Cardiac muscle cell (in vitro differentiated cells and primary cell): ENCODE measurements at places on chromosomes 2 and 18. TPM values are rescaled to one million over a fixed set of nuclear protein-coding genes. Genes with fewer than 3 reads are reported as not detected.

DNA sequence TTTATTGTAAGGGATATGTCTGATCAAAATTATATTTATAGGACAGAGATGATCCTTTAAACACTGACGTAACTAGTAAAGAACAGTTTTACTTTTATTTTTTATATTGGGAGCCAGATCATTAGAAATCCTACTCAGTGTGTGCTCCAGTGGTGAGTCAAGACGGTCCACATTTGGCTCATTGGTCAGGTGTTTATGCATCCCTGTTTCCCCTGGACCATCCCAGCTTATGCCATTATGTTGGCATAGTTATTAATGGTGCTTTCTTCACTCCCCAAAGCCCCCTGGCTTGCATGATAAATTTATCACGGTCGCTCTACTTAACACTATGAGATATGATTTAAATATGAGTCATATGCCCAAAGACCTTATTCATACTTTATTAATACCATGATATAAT, 293.4 kb downstream of the XIRP2 start:
- H3K27me3 ChIP-seq = no peaks in the 10 kb centered on the region
- H3K27ac ChIP-seq = no peak overlapping the region
- H3K36me3 ChIP-seq = no peaks in the 10 kb centered on the region

DNA sequence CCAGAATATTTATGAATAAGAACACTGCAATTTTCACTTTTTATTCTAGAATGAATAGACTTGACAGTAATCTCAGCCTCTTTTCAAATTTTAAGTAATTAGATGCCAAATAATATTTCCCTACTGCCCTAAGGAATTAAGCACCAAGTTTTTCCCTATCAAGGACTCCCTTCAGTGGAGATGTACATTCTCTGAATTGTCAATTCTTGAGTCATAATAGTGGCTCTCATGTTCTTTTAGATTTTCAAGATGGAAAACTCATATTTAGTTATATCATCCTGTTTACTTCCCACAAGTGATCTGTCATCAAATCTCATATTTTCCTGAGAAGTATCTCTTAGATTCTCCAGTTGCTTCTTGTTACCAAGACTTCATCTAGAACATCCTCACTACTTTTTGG, 1248.9 kb upstream of the CHAC2 start:
- H3K27me3 ChIP-seq = no peaks in the 10 kb centered on the region
- no peak for DNase-seq
- no peak overlapping the region for H3K4me3 ChIP-seq
- no peaks in the 10 kb centered on the region for H3K36me3 ChIP-seq
- H3K4me1 ChIP-seq = no peaks in the 10 kb centered on the region
- no peak overlapping the region for H3K27ac ChIP-seq

- H3K36me3 ChIP-seq = no peaks in the 10 kb centered on the region
- no peak overlapping the region for H3K4me3 ChIP-seq
- no peaks in the 10 kb centered on the region for H3K4me1 ChIP-seq
- no peak overlapping the region for H3K27ac ChIP-seq
Observed at GRCh38 chr2:234285541-234285940, 211.3 kb downstream of the ARL4C start.

DNA sequence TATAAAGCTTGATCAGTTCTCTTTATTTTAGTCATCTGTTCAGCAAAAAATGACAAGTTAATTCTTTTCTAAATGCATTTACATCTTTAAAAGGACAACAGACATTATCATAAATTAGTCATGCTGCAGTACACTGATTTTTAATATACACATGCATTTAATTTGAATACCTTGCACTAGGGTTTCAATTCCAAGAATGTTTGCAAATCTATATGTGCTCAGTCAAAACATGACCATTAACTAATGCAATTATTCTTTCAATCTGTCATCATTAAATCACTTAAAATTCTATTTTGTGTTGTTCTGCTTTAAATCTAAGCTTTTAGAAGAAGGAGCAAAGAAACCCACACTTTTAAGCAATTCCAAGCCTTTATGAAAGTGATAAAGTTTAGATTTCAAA, 342.6 kb downstream of the THSD7B start:
- no peak overlapping the region for H3K4me3 ChIP-seq
- H3K4me1 ChIP-seq = peaks cover 7% of the 10 kb centered on the region
- no peaks in the 10 kb centered on the region for H3K36me3 ChIP-seq
- no peaks in the 10 kb centered on the region for H3K27me3 ChIP-seq

GRCh38 chr2:144441711-144442141, 78.2 kb downstream of the ZEB2 start:
- no peaks in the 10 kb centered on the region for H3K36me3 ChIP-seq
- DNase-seq = no peak
- peak overlapping the region; percentile 49 for H3K27ac ChIP-seq

- no peaks in the 10 kb centered on the region for H3K36me3 ChIP-seq
- H3K27me3 ChIP-seq = no peaks in the 10 kb centered on the region
- no peak overlapping the region for H3K27ac ChIP-seq
- no peaks in the 10 kb centered on the region for H3K4me1 ChIP-seq
Observed at GRCh38 chr2:1482253-1482675, 69.0 kb downstream of the TPO start.

- H3K27me3 ChIP-seq = no peaks in the 10 kb centered on the region
- H3K4me1 ChIP-seq = no peaks in the 10 kb centered on the region
- H3K4me3 ChIP-seq = no peak overlapping the region
- no peak overlapping the region for H3K27ac ChIP-seq
- H3K36me3 ChIP-seq = no peaks in the 10 kb centered on the region
Observed at GRCh38 chr2:226187616-226188015, 612.0 kb downstream of the IRS1 start.

- no peak overlapping the region for H3K4me3 ChIP-seq
- DNase-seq = peak; percentile 70
- H3K27ac ChIP-seq = no peak overlapping the region
- no peaks in the 10 kb centered on the region for H3K27me3 ChIP-seq
- no peaks in the 10 kb centered on the region for H3K4me1 ChIP-seq
- no peaks in the 10 kb centered on the region for H3K36me3 ChIP-seq
Observed at GRCh38 chr18:70491734-70492348, 203.0 kb downstream of the SOCS6 start.

GRCh38 chr2:86786001-86786536, 4.6 kb downstream of the CD8A start:
- no peaks in the 10 kb centered on the region for H3K36me3 ChIP-seq
- peaks cover 7% of the 10 kb centered on the region for H3K4me1 ChIP-seq
- no peak overlapping the region for H3K4me3 ChIP-seq

GRCh38 chr2:9650119-9650821, 19.5 kb upstream of the YWHAQ start:
- H3K4me3 ChIP-seq = no peak overlapping the region
- no peak for DNase-seq
- H3K36me3 ChIP-seq = no peaks in the 10 kb centered on the region
- H3K27me3 ChIP-seq = no peaks in the 10 kb centered on the region

GRCh38 chr2:159155791-159156190, 130.7 kb downstream of the WDSUB1 start:
- no peak overlapping the region for H3K4me3 ChIP-seq
- peaks cover 7% of the 10 kb centered on the region for H3K4me1 ChIP-seq
- no peak for DNase-seq
- no peak overlapping the region for H3K27ac ChIP-seq

DNA sequence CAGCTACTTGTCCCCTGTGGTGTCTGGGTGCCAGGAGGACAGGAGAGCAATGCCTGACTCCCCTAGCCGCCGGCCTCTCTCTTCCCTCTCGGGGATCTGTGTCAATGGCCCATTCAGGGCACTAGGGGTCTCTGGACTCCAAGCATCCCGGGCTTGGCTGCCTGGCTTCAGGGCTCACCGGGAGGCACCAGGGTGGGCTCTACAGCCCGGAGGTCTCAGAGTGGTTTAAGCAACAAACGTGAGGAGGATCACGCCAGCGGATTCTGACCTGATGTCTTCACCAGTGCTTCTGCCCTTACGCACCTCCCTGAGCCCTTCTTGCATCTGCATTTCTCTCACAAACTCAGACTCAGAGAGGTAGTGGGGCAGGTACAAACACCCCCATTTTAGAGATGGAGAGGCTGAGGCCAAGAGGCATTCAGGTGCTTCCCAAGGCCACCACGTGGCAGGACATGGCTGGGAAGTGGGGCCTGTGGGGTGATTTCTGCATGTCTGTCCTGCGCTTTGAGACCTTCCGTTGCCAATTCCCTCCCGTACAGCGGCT, 243.0 kb downstream of the CELF4 start:
- H3K36me3 ChIP-seq = no peaks in the 10 kb centered on the region
- peaks cover 4% of the 10 kb centered on the region for H3K27me3 ChIP-seq
- DNase-seq = peak; percentile 54
- H3K4me1 ChIP-seq = no peaks in the 10 kb centered on the region
- H3K27ac ChIP-seq = no peak overlapping the region

DNA sequence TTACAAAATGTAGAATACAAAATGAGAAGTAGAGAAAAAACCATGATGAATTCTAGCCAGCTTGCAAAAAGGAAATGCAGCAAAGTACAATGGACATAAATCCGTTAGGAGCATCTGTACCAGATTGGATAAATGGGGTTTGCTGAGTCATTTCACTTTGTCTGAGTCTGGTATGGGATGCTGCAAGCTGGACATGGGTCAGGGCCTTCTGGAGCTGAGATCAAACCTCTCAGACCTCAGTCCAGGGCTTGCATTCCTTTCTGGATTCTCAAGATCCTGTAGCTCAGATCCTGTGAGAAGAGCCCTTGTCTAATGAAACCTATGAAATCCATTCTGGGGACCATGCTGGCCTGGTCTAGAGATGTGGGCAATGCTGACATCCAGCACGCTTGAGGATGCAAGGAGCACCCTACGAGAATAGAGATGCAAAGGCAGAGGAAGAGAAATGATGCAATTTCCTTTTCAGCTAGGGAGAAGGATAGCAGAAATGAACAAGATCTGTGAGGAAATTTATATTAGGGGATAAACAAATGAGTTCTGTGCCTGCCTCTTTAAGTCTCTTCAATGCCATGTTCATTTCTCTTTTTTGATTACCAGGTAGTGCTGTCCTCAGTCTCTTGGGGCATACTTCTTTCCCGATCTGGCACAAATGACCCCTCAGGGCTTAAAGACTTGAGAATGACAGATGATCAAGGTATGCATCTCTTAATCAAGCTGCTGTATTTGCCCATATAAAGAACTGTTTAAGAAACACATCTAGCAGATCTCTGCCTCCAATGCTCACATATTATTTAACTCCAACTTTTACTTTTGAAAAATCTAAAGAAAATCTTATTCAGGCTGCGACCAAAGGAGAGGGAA, 230.4 kb downstream of the MEIS1 start:
- no peak overlapping the region for H3K4me3 ChIP-seq
- no peaks in the 10 kb centered on the region for H3K4me1 ChIP-seq
- no peak overlapping the region for H3K27ac ChIP-seq

DNA sequence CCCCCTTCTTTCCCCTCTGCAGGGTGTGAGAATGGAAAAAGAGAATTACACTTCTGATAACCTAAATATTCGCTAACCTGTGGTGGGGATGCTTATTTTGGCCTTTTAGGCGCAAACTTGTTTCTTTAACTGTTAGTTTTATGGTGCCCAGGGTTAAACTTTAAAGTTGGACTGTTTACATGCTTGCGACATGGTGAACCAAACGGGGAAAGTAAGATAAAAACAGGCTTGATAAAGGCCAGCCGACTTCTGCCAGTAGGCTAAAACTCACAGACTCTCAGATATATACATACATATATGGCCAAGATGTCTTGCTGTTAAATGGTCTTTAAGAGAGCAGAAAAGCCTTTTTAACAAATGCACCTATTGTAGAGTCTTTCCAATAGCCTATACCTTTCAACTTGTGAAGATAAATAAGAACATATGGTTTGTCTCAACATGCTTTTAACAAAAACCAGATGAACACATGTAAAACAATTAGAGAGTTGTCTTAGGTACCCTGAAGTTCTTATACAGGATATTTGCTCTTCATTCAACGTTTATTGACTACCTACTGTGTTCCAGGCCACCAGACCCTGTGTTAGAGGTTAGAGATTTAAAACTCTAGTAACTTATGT, 29.0 kb downstream of the PRKCE start:
- H3K4me1 ChIP-seq = peaks cover 23% of the 10 kb centered on the region
- no peak overlapping the region for H3K4me3 ChIP-seq
- H3K36me3 ChIP-seq = no peaks in the 10 kb centered on the region
- H3K27me3 ChIP-seq = no peaks in the 10 kb centered on the region
- peak overlapping the region; percentile 19 for H3K27ac ChIP-seq
- no peak for DNase-seq

- DNase-seq = no peak
- H3K27me3 ChIP-seq = no peaks in the 10 kb centered on the region
- no peak overlapping the region for H3K4me3 ChIP-seq
- no peaks in the 10 kb centered on the region for H3K4me1 ChIP-seq
- no peak overlapping the region for H3K27ac ChIP-seq
Observed at GRCh38 chr2:190113000-190113399, 50.5 kb upstream of the MSTN start.

GRCh38 chr2:102048465-102048864, 56.7 kb downstream of the IL1R2 start:
- no peak overlapping the region for H3K4me3 ChIP-seq
- H3K36me3 ChIP-seq = no peaks in the 10 kb centered on the region
- peaks cover 10% of the 10 kb centered on the region for H3K4me1 ChIP-seq
- DNase-seq = no peak
- no peak overlapping the region for H3K27ac ChIP-seq

GRCh38 chr2:137837830-137838229, 126.4 kb upstream of the HNMT start:
- no peaks in the 10 kb centered on the region for H3K36me3 ChIP-seq
- no peaks in the 10 kb centered on the region for H3K27me3 ChIP-seq
- no peaks in the 10 kb centered on the region for H3K4me1 ChIP-seq

DNA sequence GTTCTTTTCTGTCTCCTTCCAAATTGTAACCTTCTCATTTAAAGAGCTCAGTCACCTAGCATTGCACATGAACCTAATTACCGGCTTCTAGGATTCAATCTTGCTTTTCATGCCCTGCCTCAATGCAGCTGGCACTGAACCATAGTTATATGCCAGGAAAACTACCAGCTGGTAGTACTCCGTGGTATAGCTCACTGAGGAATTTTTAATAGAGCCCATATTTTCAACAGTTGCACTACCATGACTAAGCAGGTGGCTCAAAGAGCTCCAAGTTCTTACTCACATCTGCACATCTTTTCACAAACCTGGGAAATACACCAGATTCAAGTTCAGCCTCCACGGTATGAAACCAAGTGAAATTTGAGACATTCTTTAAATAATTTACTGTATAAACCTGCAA, 363.5 kb downstream of the GRB14 start:
- H3K4me3 ChIP-seq = no peak overlapping the region
- no peaks in the 10 kb centered on the region for H3K4me1 ChIP-seq
- H3K36me3 ChIP-seq = no peaks in the 10 kb centered on the region
- DNase-seq = no peak
- no peak overlapping the region for H3K27ac ChIP-seq

The SLC4A3 gene
- polyA plus RNA-seq = 42.9 and 47.7 TPM in 2 replicates

The C18orf54 gene
- 0.84 and 5.3 TPM in 2 replicates for polyA plus RNA-seq
